ENCODE measurements at places on chromosomes 1 and 21. TPM values are rescaled to one million over a fixed set of nuclear protein-coding genes. Genes with fewer than 3 reads are reported as not detected.

The FOXD2 gene
- polyA plus RNA-seq, result 4.8 TPM

The FPGT gene
- polyA plus RNA-seq, result 29.9 TPM

DNA sequence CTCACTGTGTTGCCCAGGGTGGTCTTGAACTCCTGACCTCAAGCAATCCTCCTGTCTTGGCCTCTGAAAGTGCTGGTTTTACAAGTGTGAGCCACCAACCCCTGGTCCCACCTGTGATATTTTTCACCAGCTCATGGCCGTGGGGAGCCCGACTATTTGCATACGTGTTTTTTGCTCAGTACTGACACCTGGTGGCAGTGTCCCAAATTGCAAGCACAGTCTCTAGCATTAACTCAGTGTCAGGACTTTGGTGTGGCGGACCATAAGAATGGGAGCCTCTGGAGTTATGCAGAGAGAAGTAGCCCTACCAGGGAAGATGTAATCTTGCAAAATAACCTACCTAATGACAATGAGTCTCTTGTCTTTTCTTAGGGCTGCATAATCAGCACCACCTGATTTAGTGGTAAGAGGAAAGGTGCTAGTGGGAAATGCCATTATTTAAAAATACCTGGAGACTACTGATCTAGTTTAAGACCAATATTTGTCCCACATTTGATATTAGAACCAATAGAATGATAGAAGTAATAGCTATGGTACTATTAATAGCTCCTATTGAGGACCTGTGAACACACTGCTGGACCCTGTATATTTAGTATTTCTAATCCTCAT is 305.4 kb downstream of the DISC1 start:
- DNase-seq, result no peak

DNA sequence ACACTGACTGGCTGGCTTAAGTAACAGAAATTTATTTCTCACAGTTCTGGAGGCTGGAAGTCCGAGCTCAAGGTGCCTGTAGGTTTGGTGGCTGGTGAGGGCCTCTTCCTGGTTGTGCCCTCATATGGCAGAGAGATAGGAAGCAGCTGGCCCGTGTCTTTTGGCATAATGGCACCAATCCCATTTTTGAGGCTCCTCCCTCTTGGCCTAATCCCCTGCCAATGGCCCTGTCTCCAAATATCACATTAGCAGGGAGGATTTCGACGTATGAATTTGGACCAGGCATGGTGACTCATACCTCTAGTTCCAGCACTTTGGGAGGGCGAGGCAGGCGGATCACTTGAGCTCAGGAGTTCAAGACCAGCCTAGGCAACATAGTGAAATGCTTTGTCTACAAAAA is 37.4 kb downstream of the AGPAT3 start:
- no peak for DNase-seq

- no peak for DNase-seq
Measured at GRCh38 chr21:43609501-43610340, 49.6 kb downstream of the HSF2BP start.

DNA sequence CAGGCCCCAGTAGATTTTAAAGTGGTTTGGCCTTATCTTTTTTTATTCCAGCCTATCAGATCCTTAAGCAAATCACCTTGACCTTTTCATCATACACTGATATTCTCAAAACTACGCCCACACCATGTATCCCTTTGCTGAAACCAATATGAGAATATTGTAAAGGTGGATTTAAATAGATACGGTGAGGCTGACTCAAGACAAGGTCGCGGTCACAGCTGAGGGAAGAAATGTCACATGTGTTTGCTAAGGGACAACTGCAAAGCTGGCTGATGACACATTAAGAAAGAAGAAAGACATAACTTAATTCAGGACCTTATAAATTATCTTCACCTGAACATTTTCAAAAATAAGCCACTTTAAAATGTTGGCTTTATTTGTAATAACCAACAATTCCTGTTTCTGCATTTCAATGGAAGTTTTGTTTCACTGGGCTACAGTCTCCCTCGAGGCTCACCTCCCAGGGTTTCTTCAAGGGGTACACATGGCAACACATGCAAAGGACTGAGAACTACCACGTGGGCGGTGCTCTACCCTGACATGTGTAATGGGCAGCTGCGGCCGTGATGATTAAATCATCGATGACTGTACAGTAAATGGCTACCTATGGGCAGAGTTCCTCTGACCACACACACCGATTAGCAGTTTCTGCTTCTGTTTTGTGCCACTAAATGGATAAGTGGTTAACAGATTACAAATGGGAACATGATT is 189.5 kb downstream of the SIPA1L2 start:
- DNase-seq, result no peak
